CD4-positive, alpha-beta memory T cell (primary cell): ENCODE measurements at places on chromosomes 6 and 20.

DNA sequence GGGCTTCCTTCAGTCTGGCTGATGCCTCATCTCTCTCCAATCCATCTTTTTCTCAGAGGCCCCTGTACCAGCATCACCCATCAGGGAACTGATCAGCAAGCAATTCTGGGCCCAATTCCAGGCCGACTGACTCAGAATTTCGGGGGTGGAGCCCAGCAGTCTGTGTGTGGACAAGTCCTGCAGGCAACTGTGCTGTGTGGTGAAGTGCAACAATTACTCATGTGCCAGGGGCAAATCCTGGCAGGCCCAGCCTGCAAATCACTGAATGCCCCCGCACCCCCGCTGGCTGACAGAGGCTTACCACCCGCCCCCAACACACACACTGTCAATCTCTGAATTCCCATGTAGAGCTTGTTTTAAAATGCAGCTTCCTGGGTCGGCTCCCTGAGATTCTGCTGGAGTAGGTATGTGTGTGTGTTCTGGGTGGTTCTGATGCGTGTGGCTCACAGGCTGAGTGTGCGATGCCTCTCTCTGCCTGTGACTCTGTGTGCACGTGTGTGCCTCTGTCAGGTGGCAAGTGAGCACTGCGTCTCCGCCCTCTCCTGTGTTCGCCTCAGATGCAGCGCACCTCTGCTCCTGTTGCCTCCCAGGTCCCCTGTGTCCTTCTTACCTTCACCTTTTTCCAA is 45.4 kb downstream of the SSR1 start:
- DNase-seq, result no peak

DNA sequence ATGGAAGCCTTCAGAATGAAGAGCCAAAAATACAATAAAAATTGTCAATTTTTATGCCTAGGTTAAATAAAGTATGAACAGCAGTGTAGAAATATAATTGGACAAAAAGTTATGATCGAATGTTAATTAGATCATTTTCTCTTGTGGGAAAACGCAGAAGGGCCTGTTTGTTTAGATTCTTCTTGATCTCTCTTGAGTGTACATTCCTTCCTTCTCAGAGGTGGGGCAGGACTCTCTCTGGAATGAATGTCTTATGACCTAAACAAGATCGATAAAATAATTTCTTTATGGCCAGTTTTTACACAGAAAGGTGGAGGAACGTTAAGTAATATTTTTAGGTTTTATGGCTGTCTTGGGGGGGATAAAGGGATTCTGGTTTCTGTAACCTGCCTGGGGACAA is 500.1 kb upstream of the MARCKS start:
- no peak for DNase-seq

DNA sequence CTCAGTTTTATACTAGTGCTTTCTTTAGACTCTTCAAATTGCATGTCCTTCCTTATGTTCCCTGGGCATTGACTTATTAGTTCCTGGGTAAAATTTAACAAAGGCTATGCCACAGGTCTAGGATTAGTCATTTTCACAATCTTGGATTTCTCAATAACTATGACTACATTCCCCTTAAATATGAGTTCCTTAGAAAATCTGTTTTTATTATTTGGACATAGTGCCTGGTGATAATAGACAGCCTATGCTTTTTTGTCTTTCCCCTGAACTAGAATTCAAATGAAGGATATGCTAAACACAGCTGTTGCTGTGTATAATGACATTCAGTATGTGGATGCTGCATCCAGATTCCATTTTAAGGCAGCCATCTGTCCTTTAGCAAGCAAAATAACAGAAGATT is 1252.8 kb upstream of the GJE1 start:
- no peak for DNase-seq

- no peak for DNase-seq
Measured at GRCh38 chr6:26743157-26743821, 83.7 kb upstream of the ZNF322 start.

- no peak for DNase-seq
Measured at GRCh38 chr6:43977404-43978111, 149.7 kb downstream of the MRPL14 start.

GRCh38 chr20:39961637-39962244 is 727.3 kb downstream of the MAFB start:
- no peak for DNase-seq

DNA sequence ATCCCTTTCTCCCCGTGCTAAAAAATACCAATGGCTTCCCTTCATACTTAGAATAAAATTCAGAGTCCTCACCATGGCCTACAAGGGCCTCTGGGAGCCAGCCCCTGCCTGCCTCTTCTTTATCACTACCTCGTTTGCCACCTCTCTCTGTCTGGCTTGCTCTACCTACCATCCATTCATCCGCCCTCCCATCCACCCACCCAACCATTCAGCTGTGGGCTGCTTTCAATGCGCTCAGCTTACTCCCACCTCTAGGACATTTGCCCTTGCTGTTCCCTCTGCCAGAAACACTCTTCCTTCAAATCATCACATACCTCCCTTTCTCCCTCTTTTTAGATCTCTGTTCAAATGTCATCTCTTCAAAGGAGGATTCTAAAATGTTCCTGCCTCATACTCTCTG is 44.4 kb downstream of the PACSIN1 start:
- DNase-seq, result no peak

DNA sequence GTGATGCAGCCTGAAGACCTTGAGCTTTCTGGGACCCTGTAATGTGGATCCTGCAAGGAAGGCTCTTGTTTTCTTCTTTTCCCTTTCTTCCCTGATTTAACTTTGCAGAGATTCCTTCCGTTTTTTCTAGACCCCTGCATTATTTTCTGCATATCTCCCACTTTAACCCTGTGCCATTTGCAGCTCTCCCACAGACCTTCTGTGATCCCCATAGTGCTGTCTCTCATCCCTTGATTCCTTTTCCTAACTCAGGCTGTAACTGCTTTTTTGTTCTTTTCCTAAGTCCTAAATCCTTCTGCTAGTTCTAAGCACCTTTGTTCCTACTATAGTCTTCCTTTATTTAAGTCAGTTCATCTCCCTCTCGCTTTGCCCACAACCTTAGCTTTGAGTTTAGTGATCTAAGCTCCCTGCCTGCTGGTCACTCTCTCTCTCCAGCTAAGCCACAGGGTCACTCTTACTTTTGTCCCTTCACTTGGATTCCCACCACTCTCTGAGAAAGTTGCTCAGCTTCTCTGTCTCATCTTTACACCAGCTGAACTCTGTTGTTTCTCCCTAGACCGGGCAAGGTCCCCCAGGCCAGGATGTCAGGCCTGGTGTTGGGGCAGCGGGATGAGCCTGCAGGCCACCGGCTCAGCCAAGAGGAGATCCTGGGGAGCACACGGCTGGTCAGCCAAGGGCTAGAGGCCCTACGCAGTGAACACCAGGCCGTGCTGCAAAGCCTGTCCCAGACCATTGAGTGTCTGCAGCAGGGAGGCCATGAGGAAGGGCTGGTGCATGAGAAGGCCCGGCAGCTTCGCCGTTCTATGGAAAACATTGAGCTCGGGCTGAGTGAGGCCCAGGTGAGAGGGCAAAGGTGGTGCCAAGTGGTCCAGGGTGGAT is 1.6 kb downstream of the KLC4 start:
- DNase-seq, result no peak

DNA sequence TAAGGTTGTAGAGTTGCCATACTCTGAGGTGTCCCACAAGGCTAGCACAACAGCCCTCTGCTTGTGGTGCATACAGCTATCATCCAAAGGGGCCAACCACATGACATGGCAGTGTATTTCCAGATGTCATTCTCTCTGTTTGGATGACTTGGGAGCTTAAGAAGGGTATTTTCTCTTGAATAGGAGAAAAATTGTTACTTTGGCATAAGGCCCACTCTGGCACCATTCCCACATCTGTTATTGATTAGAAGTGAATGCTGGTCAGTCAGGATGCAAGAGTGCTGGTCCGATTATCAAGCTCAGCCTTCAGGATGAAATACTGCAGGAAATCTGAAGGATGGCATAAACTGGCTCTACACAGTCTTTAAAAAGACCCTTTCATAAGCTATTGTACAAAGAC is 83.6 kb upstream of the C20orf144 start:
- DNase-seq, result no peak

GRCh38 chr20:9203081-9203447 is 134.2 kb downstream of the PLCB4 start:
- no peak for DNase-seq

- DNase-seq, result no peak
Measured at GRCh38 chr6:156167016-156167624, 610.1 kb upstream of the ARID1B start.

GRCh38 chr6:166938704-166939103 is 17.6 kb downstream of the RNASET2 start:
- DNase-seq, result no peak

DNA sequence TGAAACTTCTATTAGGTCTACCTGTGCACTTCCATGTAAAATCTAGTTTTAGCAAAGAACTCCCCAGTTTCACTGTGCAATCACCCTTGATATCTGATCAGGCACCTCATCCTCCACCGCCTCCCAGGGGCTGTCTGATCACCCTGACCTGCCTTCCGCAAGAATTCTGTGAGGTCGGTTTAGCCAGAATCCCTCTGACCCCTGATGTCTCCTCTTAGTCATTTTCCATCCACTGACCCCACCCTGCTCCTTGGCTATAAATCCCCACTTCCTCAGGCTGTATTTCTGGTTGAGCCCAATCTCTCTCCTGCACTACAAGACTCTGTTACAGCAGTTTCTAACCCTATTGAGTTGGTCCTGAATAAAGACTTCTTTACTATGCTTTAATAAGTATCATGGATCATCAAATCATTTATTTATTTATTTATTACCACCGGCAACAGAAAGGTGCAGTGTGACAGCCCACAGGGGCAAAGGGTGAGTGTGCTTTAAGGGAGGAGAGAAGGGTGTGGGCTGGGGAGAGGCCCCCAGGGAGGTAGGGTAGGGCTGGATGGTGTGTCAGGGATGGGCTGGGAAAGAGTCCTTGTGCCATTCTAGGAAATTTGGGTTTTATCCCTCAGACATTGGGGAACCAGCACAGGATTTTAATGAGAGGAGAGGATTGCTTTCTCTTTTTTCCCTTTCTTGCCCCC is 11.2 kb upstream of the SERPINB6 start:
- DNase-seq, result no peak

DNA sequence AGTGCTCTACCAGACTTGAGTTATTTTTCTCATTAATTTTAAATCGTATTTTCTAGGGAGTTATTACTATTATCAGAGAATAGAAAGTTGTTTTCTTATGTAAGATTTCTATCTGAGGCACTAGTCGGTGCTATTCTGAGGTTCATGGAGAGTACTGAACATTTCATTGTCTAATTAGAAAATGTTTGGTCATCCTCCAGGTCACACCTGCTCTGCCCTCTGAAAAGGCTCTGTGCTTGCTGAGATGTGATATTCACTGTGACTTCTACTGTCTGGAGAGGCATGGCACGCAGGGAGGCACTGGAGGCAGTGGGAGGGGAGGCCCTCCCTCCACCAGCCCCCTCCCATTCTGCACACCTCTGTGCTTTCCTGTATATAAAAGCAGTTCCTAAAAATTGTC is 3.0 kb downstream of the SYNDIG1 start:
- no peak for DNase-seq

- DNase-seq, result no peak
Measured at GRCh38 chr6:135212935-135213334, 31.8 kb downstream of the MYB start.

DNA sequence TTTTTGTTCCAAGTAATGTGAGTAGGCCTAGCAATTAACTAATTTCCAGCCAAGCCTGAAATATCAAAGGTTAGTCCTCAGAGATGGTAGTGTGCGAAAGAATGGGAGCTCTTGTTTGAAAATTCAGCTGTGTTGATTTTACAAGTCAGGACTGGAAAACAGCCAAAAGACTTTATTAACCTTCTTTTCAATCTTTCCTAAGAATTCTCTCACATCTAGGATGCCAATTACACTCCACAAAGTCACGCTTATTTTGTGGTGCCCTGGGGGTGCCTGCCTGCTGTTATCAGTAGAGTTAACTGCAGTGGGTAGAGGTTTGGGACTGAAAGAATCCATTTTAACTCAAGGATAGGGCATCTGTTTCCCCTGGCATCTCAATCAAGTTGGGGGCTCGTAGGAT is 30.7 kb upstream of the MAP3K4 start:
- DNase-seq, result no peak

GRCh38 chr20:34237942-34238341 is 3.3 kb upstream of the ASIP start:
- DNase-seq, result no peak

DNA sequence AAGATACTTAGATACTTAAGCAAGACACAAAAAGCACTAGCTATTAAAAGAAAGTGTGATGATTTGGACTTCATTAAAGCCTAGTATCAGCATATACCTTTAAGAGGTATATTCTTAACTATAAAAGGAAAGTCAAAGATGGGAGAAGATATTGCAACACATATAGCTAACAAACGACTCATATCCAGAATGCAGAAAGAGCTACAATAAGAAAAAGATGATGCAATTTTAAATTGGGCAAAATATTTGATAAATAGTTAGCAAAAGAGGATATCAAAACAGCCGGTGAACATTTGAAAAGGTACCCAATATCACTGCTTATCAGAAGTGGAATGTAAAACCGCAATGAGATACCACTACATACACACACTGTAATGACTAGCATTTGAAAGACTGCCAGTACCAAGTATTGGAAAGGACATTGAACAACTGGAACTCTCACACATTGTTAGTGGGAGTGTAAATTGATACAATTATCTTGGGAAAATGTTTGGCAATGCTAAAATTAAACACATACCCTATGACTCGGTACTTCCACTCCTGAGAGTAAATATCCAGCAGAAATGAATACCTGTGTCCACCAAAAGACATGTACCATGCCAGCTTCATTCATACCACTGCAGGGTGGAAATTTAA is 25.7 kb downstream of the MUC22 start:
- DNase-seq, result no peak

- DNase-seq, result no peak
Measured at GRCh38 chr6:69427882-69428281, 368.9 kb downstream of the LMBRD1 start.

- no peak for DNase-seq
Measured at GRCh38 chr20:57953638-57954037, 243.8 kb upstream of the PMEPA1 start.

- DNase-seq, result no peak
Measured at GRCh38 chr6:16750566-16750965, 10.7 kb downstream of the ATXN1 start.

DNA sequence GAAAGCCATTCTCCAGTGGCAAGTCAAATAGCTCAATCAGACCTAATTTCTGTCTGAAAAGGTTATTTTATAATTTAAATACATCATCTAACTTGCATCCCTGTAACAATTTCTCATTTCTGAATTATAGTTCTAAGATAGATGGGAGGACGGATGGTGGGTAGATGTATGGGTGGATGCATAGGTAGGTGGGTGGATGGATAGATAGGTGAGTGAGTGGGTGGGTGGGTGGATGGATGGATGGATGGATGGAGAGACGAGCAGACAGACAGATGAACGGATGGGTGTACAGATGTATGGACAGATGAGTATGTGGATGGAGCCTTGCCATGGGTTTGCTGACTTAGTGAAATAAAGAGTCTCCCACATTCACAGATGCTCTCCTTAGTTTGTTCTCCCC is 20.0 kb downstream of the PDE10A start:
- DNase-seq, result no peak
